ENCODE measurements at places on chromosomes 5 and 9. TPM values are rescaled to one million over a fixed set of nuclear protein-coding genes. Genes with fewer than 3 reads are reported as not detected.

Gene COL15A1
- total RNA-seq, result not detected

GRCh38 chr5:2352101-2352861 is 399.2 kb downstream of the IRX2 start:
- DNase-seq, result no peak

- DNase-seq, result no peak
Measured at GRCh38 chr5:160075073-160075472, 44.2 kb downstream of the PWWP2A start.

Gene PPIP5K2
- total RNA-seq, result 134 TPM

Gene GLDC
- 42.9 TPM for total RNA-seq

Gene IFNA21
- total RNA-seq, result not detected

- DNase-seq, result peak; percentile 5
Measured at GRCh38 chr9:134217431-134218210, 53.3 kb upstream of the RNU6ATAC start.

Gene PCDHA9
- total RNA-seq, result 18.9 TPM

GRCh38 chr5:140324617-140325241 is 21.7 kb downstream of the HBEGF start:
- no peak for DNase-seq

GRCh38 chr9:93031629-93032430 is 26.7 kb upstream of the SUSD3 start:
- no peak for DNase-seq

Gene DEPDC1B
- 8.2 TPM for total RNA-seq

Gene PPIC
- 5.7 TPM for total RNA-seq

DNA sequence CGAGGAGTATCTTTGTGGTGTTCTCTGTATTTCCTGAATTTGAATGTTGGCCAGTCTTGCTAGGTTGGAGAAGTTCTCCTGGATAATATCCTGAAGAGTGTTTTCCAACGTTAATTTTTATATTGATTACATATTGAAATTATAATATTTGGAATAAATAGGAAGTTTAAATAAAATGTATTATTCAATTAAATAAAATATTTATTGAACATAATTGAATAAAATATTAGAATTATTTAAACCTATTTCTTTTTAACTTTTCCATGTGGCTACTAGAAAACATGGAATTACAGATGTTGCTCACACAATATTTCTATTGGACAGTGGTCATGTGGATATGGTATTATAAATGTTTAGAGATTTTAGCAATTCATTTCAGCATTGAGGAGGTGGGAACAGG is 170.8 kb upstream of the FST start:
- DNase-seq, result no peak

GRCh38 chr5:138359621-138360020 is 7.1 kb downstream of the KDM3B start:
- no peak for DNase-seq

DNA sequence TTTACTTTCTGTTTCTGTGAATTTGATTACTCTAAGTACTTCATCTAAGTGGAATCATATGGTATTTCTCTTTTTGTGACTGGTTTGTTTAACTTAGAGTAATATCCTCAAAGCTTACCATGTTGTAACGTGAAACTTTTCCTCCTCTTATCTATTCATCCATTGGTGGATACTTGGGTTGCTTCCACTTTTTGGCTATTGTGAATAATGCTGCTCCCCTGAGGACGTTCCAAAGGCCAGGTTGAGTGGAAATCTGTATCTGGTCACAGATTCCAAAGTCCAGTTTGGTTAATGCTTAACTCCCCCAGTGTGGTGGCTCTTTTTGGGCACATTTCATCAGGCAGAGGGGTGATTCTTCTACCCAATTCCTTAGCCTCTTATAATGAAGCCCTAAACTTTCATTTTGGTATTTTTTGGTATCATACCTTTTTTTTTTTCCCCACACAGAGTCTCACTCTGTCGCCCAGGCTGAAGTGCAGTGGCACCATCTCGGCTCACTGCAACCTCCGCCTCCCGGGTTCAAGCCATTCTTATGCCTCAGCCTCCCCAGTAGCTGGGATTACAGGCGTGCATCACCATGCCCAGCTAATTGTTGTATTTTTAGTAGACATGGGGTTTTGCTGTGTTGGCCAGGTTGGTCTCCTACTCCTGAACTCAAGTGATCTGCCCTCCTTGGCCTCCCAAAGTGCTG is 65.4 kb downstream of the CMYA5 start:
- no peak for DNase-seq

Gene ALDH1B1
- total RNA-seq, result 15.3 TPM

DNA sequence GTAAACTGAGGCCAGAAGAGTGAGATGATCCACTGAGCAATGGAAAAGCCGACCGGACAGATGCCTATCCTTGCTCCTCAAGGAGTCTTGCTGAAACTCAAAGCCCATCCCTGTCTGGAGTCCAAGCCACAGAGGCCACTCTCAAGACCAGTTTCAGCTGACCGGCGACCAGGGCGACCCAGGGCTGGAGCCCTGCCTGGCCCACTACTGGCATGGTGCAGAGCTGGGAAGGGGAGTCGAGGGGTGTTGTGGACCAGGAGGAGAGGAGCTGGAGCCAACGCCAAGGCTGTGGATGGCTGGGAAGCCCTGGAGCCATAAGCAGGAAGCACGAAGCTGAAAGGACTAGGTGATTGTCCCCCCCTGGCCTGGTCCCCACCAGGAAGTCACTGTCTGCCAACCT is 22.1 kb downstream of the FAM163B start:
- DNase-seq, result no peak

Gene LCN15
- 1.9 TPM for total RNA-seq

DNA sequence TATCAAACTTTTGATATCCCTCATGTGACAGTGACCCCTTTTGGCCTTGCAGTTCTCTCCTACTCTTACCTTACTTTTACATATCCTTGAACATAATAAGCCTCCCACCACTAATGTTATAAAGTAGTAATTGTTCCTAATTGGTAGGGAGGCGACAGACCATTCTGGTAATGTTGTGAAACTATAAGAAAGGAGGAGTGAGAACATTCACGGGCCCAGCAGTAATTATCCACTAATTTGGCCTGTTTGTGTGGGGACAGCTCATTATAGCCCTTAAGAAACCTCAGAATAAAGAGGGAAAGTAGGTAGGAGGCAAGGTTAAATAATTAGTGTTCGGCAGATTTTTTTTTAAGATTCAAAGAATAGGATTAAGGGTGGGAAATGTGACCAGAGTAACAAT is 1046.5 kb upstream of the ARRDC3 start:
- DNase-seq, result no peak

Gene LCN10
- total RNA-seq, result not detected

DNA sequence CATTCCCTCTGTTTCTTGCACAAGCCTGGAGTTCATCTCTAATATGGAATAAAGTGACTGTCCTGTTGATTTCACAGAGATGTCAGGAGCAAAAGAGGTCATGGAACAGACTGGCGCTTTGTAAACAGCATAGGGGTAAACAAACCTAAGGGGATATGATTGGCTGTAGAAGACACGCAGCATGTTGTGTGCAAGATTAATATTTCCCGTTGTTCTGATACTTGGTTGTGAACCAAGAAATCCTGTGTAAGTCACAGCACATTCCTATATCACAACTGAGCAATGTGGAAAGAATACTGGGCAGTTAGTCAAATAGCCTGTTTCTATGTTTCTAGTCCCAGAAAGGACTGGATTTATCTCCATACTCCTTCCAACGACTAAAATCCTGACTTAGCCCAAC is 3.2 kb downstream of the ADAMTS12 start:
- no peak for DNase-seq

GRCh38 chr9:123216251-123216797 is 52.1 kb downstream of the STRBP start:
- DNase-seq, result no peak

GRCh38 chr5:25554077-25554476 is 909.3 kb upstream of the CDH10 start:
- no peak for DNase-seq

Gene SLC6A19
- total RNA-seq, result not detected

DNA sequence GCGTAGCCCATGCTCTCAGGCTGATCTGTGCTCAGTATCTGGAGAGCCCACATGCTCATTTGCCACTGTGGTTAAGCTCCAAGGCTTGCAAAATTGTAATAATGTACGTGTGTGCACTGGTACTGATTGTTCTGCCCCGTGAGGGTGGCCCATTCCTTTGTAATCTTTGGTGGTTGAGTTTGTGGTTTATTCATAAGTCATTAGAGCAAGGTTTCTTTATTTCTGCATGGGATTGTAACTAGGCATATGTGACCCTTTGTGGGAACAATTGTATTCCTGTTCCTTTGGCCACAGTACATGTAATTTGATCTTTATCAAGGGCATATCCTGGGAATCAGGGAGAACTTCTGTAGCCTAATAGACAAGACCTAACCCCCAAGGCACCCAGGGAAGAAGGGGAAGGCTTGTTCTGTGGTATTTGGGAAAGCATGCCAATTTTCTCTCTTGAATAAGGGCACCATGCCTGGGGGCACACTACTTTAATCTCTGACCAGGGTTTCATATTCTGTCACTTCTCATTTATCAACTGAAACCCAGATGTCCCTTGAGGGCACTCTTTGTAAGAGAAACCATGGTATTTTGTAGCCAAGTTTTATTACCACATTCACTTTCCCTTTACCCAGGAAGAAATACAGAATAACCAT is 74.6 kb downstream of the NPR3 start:
- DNase-seq, result no peak

- DNase-seq, result no peak
Measured at GRCh38 chr5:58825441-58825840, 242.6 kb downstream of the RAB3C start.

DNA sequence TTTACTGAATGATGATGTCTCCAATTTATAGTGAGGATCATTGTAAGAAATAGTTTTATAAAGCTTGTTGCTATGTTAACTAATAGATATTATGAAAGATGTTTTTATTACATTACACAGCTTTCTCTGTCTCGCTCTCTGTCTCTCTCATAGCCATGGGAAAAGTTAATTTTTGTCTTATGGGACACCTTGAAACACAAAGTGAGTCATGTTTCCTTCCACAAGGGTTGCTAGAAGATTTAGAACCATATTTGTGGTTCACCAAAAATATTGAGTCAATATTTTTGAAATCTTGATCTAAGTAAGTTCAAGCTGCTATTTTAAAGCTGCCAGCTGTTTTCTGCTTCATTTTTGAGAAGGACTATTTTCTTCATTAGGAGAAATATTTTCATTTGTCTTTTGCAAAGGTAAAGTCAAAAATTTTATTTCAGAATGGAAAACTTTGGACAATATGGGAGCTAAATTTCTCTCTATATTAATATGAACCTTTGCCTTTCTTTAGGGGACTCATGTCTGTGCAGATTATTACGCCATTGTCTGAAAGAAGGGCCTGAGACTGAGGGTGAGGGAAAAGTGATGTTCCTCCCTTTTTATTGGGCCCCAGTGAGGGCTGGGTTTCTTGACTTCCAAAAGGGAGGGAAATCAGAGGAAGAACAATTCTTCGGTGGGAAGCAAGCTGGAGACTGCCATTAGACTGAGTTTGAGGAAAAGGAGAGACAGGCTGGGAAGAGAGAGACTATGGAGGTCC is 87.9 kb upstream of the SLC24A2 start:
- DNase-seq, result no peak

GRCh38 chr9:17906841-17907778 is 328.2 kb downstream of the SH3GL2 start:
- peak; percentile 25 for DNase-seq

Gene HNRNPH1
- 1,021 TPM for total RNA-seq

DNA sequence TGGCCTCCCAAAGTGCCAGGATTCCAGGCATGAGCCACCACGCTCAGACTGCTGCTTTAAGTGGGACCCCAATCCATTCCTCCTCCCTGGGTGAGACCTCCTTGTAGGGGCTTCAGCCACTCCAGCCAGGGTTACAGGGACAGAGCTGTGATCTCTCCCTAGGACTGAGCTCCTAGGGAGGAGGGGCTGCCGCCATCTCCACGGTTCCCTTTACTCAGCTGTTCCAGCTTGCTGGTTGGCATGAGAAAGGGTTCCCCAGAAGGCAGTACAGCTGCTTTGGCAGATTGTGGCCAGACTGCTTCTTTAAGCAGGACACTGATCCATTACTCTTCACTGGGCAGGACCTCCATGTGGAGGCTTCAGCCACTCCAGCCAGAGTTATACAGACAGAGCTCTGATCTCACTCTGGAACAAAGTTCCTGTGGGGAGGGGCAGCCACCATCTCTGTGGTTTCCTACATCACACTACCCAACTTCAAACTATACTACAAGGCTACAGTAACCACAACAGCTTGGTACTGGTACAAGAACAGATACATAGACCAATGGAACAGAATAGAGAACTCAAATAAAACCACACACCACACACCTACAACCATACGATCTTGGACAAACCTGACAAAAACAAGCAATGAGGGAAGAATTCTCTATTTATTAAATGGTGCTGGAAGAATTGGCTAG is 7.2 kb downstream of the INSL6 start:
- no peak for DNase-seq

DNA sequence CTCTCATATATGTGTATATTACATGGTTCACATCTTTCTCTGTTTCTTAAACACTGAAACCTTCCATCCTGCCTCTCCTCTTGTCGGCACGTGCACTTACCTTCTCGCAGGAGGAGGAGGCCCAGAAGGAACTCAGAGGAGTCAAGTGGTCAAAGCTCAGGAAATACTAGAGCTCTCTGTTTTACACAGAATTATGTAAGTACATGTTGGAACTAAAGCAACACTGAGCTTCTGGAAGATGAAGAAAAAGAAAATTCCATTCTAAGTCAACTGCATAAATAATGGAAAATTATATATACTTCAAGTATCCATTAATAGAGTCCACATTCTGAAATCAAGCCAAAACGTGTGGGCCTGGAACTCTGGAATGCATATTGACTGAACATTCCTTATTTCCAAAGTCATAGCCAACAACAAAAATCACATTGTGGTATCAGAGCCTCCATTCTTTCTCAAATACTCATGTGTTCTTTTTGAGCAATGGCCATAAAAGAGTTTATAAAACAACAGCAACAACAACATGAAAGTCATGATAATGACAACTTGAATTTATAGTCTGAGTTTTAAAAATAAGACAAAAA is 121.5 kb upstream of the RAI14 start:
- DNase-seq, result no peak

Gene PCDHB8
- total RNA-seq, result 19.8 TPM

- no peak for DNase-seq
Measured at GRCh38 chr5:31410089-31410488, 121.8 kb downstream of the DROSHA start.

- DNase-seq, result no peak
Measured at GRCh38 chr5:60700416-60700757, 421 bp upstream of the DEPDC1B start.

GRCh38 chr5:107661038-107661649 is 9.6 kb downstream of the EFNA5 start:
- no peak for DNase-seq

- DNase-seq, result no peak
Measured at GRCh38 chr5:40652441-40653220, 27.1 kb upstream of the PTGER4 start.

Measured in glutamatergic neuron (in vitro differentiated cells).